ENCODE measurements at places on chromosomes 16 and 17. TPM values are rescaled to one million over a fixed set of nuclear protein-coding genes. Genes with fewer than 3 reads are reported as not detected.

DNA sequence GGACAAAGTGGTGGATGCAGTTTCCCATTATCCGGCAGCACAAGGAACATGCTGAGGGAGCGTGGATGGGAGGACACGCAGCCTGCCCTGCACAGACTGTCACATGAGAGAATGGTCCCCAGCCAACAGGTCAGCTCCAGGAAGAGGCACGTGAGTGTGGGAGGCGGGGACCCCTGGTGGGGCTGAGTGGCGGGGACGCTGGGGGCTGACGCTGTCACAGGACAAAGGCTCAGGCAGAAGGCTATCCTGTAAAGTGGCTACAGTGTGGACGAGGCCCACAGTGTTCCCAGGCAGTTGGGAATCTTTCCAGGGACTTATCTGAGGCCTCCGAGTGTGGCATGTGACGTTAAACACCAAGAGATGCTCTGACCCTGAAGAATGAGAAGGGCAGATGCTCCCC lies 30.4 kb downstream of the MBTPS1 start:
- no peak for DNase-seq

DNA sequence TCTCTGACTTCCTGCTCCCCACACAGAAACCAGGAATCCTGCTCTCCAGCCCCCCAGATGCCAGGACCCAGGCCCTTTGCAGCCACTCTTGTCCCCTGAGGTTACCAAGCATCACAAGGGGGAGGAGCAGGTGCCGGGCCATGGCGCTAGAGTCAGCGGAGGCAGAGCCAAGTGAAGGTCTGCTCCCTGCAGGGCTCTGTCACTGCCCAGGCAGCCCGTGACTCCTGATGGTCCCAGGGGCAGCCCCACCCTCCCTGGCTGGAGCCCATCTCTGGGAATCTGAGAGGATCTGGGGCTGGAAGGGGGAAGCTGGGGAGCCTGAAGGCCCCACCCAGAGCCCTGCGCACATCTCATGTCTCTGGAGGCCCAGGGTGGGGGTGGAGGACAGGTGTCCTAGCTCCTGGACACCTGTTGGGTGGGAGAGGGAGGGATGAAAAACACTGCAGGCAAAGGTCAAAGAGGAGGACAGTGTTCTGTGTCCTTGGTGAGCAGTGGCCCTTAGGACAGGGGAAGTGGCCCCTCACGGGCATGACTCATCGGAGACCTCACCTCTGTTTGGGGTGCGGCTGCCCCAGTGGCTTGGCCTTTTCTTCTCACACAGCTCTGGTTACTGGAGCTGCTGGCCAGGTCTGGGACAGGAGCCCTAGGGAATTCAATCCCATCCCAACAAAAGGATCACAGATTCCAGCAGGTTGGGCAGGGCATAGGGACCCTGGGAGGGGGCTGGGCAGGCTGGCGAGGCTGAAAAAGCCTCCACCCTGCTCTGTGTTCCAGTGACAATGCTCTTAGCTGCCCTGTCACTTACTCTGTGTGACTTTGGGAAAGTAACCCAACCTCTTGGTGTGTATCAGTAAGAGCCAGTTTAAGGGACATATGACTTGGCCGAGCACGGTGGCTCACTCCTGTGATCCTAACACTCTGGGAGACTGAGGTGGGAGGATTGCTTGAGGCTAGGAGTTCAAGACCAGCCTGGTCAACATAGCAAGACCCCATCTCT lies at the start of gene PRSS36:
PRSS36 (minus strand) TSS at position 173 of the 997 bp plus-strand sequence; CDS start at position 142, 31 bp downstream.
- no peak for DNase-seq

- peak; percentile 64 for DNase-seq
Observed at GRCh38 chr17:81821603-81822311, 11.3 kb downstream of the MCRIP1 start.

GRCh38 chr17:50708050-50709000 lies 611 bp upstream of the ANKRD40 start:
- DNase-seq: peak; percentile 54

GRCh38 chr17:18270046-18270931 lies 9.8 kb downstream of the MIEF2 start:
- no peak for DNase-seq

DNA sequence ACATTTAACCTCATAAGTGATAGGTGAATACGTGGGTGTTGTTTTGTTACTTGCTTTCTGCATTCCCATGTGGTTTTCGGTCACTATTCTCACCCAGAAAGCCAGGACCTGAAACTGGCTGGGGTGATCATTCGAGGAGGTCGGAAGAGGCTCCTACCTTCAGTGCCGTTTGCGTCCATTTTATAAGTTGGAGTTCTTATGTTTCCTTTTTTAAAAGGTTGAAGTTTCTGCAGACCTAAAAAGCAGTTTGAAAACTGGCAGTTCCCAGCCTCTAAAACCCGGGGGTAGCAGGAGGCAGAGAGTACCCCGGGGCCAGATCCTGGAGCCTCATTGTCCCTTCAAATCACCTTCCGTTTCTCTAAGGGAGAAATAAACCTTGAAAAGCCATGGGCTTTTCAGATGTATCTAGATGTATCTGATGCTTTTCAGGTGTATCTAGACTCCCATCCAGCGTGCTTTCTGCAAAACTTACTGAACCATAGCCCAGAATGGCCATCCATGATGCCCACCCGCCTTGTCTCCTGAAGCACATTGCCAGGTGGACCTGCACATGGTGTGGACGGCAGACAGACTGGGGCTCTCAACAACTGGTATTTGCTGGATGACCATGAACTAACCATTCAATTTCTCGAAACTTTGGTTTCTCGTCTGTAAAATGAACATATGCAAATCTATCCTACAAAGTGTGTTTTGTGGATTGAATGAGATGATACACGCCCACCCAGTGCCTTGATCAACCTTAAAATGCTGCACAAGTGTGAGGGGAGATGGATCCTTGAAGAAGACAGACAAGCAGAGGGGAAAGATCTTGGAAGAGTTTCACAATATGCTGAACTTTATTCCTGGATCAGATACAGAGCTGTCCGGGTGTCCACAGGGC lies 1.3 kb downstream of the NLRC5 start:
- no peak for DNase-seq

Gene SCARF1
- 17.1 TPM for total RNA-seq

GRCh38 chr17:35390156-35390555 lies 16.7 kb upstream of the SLFN11 start:
- no peak for DNase-seq

- DNase-seq: no peak
Observed at GRCh38 chr16:64892835-64893785, 228.8 kb downstream of the CDH11 start.

DNA sequence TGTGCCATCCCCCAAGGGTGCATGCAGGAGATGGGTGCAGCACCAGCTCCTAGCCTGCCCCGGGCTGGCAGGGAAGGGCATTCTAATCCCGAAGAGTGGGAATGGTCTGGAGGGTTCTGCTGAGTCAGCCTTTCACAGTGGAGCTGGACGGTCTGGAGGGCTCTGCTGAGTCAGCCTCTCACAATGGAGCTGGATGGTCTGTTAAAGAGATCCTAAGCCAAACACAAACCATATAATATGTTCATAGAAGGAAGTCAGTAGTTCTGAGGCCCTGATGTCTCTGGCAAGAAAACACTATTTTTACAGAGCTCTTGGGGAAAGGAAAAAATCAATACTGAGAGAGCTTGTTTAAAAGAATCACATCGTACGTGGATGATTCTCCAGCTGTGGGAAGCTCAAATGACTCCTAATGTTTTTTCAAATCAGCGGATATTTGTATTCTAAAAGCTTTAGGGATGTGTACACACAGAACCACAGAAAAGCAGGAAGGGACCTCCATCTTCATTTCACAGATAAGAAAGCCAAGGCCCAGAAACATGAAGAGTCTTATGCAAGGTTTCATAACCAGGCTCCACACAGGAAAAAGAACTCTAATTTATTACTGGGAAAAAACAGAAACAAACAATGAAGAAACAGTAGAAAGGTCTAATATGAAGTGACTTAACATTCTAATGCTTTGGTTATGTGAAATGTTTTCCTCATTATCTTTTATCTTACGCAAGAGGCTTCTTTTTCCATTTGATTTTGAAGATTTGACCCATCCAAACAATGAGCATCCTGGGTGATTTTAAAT lies 176.3 kb downstream of the VPS53 start:
- DNase-seq: peak; percentile 38

DNA sequence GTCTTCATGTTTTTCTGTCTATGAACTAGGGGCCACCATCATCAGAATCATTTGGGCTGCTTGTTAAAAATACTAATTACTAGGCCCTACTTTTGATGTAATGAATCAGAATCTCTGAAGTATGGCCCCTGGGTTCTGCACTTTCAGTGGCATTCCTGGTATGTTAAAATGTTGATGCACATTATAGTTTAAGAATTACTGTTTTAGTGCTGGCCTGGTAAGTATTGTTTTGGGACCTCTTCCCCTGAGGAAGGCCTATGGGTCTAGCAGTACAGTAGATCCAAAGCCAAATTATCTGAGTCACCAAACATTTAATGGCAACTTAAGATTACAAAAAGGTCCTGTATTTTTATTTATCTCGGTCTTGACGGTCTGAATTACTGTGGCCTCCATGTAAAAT lies 58.8 kb downstream of the AP2B1 start:
- DNase-seq: no peak

- DNase-seq: peak; percentile 26
Observed at GRCh38 chr16:9797306-9797705, 384.9 kb downstream of the GRIN2A start.

DNA sequence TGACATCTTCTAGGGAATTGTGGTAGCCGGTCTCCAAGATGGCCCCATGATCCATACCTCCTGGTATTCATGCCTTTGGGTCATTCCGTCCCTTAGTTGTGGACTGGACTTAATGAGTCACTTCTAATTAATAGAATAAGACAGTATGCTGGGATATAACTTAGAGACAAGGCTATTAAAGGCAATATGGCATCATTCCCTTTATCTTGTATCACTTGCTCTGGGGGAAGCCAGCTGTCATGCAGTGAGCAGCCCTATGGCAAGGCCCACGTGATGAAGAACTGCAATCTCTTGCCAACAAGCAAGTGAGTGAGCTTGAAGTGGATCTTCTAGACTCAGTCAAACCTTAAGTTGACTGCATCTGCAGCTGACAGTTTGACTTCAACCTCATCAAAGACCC lies 97.8 kb upstream of the MED13 start:
- DNase-seq: no peak

Gene C16orf89
- total RNA-seq: 5.3 TPM

- DNase-seq: peak; percentile 87
Observed at GRCh38 chr16:89201439-89202377, 1.4 kb upstream of the SLC22A31 start.

Gene LDHD
- total RNA-seq: 16.8 TPM

Gene NRN1L
- not detected for total RNA-seq

- peak; percentile 27 for DNase-seq
Observed at GRCh38 chr16:24610416-24610755, 71.0 kb downstream of the RBBP6 start.

GRCh38 chr16:11142261-11142630 lies 113.8 kb downstream of the SOCS1 start:
- DNase-seq: no peak

Gene ZNF624
- 13.0 TPM for total RNA-seq

Gene TSR1
- total RNA-seq: 77.8 TPM

GRCh38 chr16:59612094-59612493 lies 878.0 kb upstream of the GOT2 start:
- DNase-seq: no peak

Gene PDILT
- total RNA-seq: not detected

- peak; percentile 75 for DNase-seq
Observed at GRCh38 chr16:88527186-88527936, 42.8 kb upstream of the ZC3H18 start.

DNA sequence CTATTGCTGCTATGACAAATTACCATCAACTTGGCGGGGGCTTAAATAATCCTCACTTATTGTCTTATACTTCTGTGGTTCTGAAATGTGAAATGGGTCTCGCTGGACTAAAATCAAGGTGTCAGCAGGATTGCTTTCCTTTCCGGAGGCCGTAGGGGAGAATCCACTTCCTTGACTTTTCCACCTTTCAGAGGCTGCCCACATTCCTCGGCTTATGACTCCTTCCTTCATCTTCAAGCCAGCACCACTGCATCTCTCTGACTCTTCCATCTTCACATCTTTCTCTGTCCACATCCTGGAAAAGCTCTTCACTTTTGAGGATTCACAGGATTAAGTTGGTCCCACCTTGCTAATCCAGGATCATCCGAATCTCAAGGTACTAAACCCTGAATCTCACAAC lies 217.8 kb downstream of the GRIN2A start:
- DNase-seq: no peak

DNA sequence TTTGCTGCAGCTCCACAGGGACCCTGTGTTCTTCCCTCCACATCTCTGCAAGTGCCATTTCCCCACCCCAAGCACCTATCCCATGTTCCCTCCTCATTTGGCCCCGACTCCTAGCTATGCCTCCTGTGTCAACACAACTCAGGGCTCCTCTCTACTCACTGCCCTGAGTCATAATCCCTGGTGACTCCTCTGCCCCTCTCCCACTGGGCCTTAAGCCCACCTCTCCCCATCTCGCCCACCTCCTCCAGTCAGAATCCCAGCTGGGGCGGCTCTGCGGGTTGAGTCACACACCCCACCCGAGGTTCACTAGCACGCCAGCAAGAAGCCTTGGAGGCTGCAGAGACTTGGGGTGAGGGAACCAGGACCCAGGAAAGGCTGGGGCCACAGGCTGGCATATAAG lies 346.2 kb downstream of the FOXL1 start:
- DNase-seq: no peak

DNA sequence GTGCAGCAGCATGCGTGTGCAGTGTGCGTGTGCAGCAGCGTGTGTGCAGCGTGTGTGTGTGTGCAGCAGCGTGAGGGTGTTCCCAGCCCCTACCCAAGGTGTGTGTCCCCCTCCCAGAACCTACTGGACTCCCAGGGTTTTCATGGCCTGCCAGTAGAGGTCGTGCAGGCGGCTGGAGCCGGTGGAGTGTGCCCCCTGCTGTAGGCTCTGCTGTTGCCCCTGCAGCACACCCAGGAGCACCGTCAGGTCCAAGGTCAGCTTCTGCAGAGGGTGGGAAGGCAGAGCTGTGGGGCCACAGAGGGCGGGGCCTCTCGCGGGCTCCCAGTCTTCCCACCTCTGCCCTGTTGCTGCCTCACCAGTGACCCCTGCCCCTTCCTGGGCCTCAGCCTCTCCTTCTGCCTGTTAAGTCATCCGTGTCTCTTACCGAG lies 14.9 kb downstream of the MYBBP1A start:
- no peak for DNase-seq

- DNase-seq: no peak
Observed at GRCh38 chr16:49458656-49459445, 85.2 kb downstream of the C16orf78 start.

Gene OR1A1
- not detected for total RNA-seq

- no peak for DNase-seq
Observed at GRCh38 chr16:86977076-86977676, 340.0 kb downstream of the C16orf95 start.

GRCh38 chr17:27551701-27552248 lies 79.2 kb upstream of the LGALS9 start:
- DNase-seq: no peak

Gene HOXB3
- total RNA-seq: 3.4 TPM

DNA sequence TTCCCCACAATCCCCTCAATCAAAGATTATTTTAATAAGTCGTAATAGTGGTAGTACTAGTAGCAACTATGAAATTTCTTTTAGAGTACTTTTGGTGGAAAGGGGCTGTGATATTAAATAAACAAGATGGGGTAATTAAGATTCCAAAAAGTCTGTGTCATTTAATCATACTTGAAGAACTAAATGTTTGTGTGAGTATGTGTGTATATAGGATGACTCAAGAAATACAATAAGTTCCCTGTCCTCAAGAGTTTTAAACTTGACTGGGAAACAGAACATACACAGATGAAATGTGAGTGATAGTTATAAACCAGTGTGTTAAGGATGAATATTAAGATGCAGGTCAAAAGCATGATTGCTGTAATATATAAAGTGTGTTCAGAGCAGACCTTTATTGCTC lies 2.3 kb downstream of the ALDH3A2 start:
- DNase-seq: no peak

Gene RGS9
- total RNA-seq: 1.7 TPM

All from tongue (tissue), 3 donors.